ENCODE measurements at places on chromosomes 3 and 15.

DNA sequence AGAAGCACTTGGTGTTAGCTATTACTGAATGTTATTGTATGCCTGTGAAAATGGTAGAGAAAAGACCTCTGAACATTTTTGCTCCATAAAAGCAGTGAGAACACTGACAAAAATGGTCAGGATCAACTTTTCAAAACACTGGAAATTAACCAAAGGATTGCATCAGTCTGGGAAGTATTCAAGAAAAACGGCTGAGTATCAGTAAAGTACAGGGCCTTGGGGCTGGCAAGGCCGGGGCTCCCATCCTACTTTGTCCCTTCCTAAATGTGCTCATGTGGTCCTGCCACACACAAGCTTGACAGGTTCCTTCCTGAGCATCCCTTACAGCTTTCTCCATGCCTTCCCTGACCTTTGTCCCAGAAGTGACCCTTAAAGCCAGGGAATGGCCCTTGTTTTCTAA lies 84.0 kb downstream of the CFAP20DC start:
- no peak for DNase-seq

- no peak for DNase-seq
Measured at GRCh38 chr3:21744793-21745192, 6.2 kb downstream of the ZNF385D start.

DNA sequence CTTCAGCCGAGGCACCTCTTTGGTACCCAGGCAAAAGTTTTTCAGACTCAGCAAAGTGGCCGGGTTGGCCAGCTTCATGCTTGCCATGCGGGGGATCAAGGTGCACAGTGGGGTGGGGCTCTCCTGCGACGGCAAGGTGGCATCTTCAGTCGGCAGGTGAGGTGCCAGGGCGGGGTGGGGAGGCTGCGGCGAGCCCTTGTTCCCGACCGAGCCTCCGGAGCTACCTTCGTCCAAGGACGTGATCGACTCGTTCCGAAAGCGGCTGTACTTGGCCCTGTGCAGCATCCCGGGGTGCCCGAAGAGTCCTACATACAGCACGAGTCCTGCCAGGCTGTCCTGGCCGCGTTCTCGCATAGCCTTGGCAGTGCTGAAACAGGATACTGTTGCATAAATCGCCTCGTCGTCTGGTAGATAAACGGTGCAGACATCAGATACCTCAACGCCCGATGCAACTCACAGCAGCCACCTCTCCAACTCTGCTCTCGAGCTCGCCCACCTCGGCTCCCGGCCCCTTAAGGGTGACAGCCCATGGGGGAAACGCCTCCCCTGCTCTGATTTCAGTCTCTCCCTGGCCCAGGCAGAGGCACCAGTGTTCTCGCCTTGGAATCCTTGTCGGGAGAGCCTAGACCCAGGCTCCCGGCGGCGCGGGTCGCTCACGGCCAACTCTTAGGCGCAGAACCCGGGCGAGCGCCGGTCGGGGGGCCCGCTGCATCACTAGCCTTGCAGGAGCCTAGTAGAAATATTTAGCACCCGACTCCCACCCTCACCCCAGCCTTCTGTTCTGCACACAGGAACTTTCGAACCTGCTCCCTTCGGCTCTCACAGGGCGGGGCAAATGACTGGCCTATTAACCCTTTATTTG lies 826 bp downstream of the SHC4 start:
- no peak for DNase-seq

GRCh38 chr3:29559741-29560465 lies 279.0 kb downstream of the RBMS3 start:
- DNase-seq = no peak

DNA sequence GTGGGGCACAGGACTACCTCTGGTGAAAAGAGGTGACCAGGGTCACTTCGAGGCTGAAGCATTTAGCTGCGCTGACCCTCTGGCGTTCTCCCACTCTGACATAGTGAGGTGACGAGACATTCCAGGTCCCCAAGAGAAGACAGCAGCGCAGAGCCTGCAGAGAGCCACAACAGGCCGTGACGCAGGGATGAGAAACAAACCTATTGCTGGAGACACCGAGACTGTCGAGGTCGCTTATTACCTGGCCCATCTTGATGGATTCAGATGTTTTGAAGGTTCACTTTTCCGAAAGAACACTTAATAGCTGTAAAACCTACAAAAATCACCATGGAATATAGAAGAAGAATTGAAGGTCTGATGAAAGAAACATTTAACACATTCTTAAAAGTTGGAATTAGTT lies 466.3 kb downstream of the NR2F2 start:
- no peak for DNase-seq

DNA sequence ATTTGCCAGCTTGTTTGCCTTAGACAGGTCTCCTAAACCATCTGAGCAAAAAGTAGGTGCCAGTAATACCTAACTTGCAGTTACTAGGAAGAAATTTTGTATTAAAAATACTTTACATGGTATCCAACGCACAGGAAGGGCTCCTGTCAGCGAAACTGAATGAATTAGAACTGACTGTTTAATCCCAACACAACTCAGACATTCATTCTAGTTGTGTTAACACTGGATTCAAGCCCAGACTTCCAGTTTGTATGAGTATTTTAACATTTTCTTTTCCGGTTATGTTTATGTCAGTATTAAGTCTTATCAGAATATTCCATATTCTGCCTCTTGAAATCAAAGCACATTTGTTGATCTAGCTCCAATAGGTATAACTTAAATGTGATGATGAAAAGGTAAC lies 82.0 kb upstream of the SOX2 start:
- no peak for DNase-seq

- DNase-seq = no peak
Measured at GRCh38 chr15:63832620-63833019, 1.1 kb downstream of the HERC1 start.

- no peak for DNase-seq
Measured at GRCh38 chr3:120858521-120858920, 49.5 kb upstream of the STXBP5L start.

DNA sequence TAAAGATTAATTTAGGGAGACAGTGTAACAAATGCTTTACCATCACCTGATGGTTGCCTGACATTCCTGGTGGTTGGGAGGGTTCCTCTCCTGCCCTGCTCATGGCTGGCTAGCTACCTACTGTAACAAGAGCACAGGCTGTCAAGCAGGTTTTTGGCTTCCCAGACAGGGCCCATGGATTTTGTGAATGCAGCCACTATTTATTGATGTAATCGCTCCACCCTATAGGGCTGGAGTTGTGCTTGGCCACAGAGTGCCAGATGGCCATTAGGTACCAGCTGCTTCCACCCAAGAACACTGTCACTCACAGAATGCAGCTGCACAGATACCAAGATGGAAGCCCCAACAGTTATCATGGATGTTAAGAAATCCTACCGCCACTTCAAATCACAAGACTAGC lies 31.0 kb upstream of the KLHL25 start:
- no peak for DNase-seq

- DNase-seq = no peak
Measured at GRCh38 chr3:71160785-71161546, 422.6 kb downstream of the FOXP1 start.

Measured in T-helper 9 cell (primary cell).